ENCODE measurements at places on chromosomes 5 and 9. TPM values are rescaled to one million over a fixed set of nuclear protein-coding genes. Genes with fewer than 3 reads are reported as not detected.

The POLR3G gene
- 0.42 TPM for total RNA-seq

The PDE4D gene
- total RNA-seq, result 39.2 TPM

The CEL gene
- 0.23 TPM for total RNA-seq

The LHX2 gene
- not detected for total RNA-seq

The SPINK4 gene
- not detected for total RNA-seq

The PCDHA12 gene
- 0.66 TPM for total RNA-seq

The MCC gene
- 24.8 TPM for total RNA-seq
